ENCODE measurements at places on chromosomes 16 and 17.

- no peak for DNase-seq
Measured at GRCh38 chr17:214881-215331, 33.5 kb upstream of the DOC2B start.

DNA sequence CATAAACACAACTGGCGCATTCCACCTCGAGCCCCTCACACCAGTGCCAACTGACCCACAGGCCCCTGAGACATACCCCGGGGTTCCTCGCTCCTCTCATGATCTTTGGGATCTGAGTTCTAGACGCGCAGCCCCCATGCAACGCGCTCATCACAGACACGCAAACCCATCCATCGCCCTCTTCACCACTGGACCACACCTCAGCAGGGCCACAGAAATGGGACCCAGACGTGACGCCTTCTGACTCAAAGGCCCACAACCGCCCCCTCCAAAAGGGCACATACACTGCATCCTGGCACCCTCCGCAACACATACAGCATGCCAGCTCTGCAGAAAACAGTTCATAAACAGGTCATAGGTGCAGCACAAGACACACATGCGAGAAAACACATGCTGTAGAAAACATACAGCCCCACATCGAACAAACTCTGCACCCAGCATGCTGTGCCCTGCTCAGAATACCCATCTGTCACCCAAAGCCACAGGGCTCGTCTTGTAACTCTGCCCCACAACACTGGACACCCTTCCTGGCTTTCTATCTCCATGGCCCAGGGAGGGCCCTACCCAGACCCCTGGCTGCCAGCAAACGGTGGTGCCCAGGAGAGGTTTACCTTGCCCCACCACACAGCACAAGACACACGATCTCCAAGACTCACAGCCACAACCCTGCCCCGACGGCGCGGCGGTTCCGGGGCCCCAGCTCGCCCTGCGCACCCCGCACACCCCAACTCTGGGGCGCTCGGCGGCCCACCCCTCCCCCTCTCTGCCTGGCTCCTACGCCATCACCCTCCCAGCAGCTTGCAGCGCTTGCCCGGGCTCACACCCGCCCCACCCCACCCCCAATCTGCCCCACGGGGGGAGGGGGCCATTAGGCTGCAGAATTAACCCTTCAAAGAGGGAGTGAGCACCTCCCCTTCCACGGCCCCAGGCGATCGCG, 887 bp downstream of the ZBTB4 start:
- peak; percentile 71 for DNase-seq

- no peak for DNase-seq
Measured at GRCh38 chr17:48163809-48164208, 56.2 kb downstream of the SNX11 start.

DNA sequence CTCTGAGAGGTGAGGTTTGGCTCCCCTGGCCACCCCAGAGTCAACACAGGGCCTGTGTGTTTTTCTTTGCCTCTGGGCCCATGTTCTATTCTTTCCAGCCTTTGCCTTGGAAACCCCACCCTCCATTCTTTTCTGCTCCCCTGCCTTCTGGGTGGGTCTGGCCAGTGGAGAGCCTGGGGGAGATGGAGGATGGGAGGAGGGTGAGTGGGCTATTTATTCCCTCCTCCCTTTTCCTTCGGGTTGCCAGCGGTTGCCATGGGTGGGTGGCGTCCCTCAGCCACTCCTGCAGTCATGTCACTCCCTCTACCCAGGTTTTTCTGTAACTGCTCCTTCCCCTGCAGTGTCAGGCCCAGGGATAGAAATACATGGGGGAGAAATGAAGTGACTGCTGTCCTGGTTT, 15.5 kb downstream of the CMIP start:
- DNase-seq, result no peak

DNA sequence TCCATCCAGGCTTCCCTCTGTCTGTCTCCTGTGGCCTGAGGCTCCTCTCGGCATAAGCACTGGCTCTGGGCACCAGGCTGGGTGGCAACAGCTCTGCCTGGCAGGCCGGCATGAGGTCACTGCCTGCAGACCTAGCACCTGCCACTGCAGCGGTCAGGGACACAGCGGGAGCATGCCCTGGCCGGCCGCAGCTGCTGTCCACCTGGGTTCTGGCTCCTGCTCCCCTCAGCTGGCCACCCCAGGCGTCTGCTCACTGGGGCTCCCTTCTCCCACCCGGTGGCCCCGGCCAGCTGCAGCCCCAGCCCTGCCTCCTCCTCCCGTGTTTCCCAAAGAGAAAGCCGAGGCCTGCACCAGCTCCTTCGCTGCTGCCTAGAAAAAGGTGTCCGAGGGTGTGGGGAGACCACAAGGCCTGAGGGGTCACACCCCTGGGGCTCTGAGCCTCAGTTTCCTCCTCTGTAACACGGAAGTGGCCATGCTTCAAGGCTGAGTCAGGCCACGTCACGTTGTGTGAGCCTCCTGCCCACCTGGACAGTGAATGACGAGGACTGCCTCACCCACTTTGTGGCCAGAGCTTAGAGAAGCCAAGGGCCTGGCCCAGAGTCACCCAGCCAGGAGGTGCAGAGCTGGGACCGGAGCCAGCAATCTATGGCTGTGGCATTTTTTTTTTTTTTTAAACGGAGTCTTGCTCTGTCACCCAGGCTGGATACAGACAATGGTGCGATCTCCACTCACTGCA, 6.7 kb downstream of the NTHL1 start:
- no peak for DNase-seq

DNA sequence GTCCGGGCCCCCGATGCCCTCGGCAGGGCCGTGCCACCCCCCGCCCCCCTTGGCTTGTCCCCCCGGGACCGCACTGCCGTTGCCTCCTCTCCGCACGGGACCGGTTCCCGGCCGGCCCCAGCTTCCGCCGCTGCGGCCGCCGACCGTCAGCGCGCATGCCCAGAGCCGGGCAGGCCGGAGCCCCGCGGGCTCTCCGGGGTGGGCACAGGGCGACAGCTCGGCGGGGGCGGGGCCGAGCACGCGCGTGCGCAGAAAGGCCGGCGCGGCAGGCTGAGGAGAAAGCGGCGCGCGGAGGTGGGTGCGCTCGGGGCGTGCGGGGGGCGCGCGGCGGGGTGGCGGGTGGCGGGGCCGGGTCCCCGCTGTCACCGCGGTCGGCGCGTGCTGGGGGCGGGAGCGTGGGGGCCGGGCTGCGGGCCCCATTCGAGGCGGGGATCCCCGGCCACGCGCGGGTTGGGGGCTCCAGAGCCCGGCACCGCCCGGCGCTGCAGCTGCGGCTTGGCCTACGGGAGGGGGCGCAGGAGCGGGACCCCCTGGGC, at the start of gene TBC1D24:
TSS of gene TBC1D24 (plus strand) at position 251 of the 536 bp plus-strand sequence. CDS start 21,022 bp downstream, outside the sequence.
- DNase-seq, result peak; percentile 96

GRCh38 chr16:4350365-4350786, 745 bp downstream of the PAM16 start:
- DNase-seq, result no peak

- no peak for DNase-seq
Measured at GRCh38 chr17:37710344-37710886, 34.4 kb downstream of the HNF1B start.

DNA sequence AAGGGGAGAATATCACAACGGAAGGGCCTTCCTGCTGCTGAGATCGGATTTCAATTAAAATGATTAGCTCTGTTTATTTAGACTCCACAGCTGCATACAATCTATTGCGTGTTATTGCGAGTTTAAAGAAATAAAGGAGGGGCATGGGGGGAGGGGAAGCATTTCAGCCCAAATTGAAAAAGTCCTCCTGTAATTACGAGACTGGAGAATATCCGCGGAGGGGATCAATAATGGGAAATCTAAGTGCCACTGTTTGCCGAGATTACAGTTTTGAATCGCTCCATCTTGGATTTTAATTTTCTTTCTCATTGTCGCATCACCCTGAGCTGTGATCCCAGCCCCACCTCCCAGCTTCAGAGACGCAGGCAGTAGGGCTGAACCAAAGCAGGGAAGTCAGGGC, 15.7 kb upstream of the RPL38 start:
- DNase-seq, result no peak

DNA sequence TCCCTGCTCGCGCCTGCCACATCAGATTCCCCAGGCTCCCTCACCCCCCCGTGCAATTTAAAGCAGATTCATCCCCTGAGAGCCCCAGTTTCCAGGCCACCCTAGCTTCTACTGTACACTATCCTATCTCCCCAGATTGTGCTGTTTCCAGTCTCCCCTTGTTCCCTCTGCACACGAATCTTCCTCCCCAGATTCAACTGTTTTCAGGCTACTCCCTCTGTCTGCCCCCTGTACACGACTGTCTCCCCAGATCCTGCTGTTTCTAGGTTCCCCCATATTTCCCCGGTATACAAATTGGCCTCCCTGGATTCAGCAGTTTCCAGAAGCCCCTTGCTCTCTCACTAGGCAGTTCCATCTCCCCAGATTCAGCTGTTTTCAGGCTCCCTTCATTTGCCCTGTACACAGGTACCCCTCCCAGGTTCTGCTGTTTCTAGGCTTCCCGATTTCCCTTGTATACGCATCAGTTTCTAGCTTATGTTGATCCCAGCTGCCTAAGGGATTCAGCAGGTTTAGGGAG, 22.9 kb downstream of the COPZ2 start:
- DNase-seq, result peak; percentile 84

GRCh38 chr17:82874011-82874835, 34.4 kb upstream of the ZNF750 start:
- no peak for DNase-seq

DNA sequence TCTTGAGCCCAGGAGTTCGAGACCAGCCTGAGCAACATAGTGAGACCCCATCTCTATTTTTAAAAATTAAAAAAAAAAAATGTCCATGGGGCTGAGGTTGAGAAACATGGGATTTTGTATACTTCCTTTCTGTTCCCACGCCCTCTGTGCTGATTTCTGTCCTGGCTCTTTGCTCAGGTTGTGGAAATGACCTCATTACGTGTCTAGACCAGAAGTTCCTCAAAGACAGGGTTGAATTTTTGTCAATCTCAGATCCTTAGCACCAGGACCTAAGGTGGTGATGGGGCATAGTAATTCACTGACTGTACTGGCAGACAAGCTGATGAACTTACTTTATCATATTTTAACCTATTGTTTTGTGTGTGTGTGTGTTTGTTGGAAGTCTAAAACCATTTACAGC, 11.2 kb upstream of the HNF1B start:
- DNase-seq, result no peak

DNA sequence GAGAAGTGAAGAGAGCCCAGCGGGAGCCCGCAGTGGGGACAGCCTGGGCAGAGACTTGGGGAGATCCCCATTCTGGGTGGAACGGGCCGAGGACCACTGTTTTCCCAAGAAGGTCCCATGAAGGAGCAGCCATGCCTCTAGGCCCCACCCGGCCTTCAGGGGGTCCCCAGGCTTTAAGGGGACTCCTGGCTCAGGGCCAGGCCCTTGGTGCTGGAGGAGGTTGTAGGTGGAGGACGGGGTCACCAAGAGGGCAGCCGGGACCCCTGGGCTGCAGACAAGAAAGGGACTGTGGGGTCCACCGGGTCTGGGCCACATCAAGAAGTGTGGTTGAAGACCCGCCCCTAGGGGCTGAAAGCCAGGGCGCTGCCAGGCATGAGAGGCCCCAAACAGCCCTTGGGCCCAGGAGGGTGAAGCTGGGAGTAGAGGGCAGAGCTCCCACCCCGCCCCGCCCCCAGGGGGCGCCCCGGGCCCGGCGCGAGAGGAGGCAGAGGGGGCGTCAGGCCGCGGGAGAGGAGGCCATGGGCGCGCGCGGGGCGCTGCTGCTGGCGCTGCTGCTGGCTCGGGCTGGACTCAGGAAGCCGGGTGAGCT, at the start of gene PRSS21:
TSS of gene PRSS21 (plus strand) at position 487 of the 589 bp plus-strand sequence. CDS start at position 519, 32 bp downstream.
- DNase-seq, result no peak

DNA sequence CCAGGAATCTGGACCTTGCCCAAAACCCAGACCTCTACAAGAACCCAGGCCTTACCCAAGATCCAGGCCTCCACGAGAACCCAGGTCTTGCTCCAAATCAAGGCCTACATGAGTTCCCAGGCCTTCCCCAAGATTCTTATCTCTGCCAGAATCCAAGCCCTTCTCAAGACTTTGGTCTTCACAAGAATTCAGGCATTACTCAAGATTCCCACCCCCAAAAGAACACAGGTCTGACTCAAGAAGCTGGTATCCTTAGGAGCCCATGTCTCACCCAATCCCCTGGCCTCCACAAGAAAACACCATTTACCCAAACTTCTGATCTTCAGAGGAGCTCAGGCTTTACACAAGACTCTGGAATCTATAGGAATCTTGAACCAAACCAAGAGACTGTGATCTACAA, 2.6 kb downstream of the SPEM3 start:
- no peak for DNase-seq

- no peak for DNase-seq
Measured at GRCh38 chr17:50536683-50537646, 4.4 kb downstream of the EPN3 start.

DNA sequence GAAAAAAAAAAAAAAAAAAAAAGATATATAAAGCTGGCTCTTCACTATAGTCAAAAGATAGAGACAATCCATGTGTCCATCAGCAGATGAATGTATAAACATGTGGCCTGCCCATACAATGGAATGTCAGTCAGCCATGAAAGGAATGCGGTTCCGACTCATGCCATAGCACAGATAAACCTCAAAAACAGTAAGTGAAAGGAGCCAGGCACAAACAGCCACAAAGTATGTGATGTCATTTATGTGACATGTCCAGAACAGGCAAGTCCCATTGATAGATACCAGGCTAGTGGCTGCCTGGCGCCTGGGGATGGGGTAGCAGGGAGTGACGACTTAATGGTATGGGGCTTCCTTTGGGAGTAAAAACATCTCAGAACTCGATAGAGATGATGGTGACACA, 155.7 kb downstream of the CMIP start:
- no peak for DNase-seq

DNA sequence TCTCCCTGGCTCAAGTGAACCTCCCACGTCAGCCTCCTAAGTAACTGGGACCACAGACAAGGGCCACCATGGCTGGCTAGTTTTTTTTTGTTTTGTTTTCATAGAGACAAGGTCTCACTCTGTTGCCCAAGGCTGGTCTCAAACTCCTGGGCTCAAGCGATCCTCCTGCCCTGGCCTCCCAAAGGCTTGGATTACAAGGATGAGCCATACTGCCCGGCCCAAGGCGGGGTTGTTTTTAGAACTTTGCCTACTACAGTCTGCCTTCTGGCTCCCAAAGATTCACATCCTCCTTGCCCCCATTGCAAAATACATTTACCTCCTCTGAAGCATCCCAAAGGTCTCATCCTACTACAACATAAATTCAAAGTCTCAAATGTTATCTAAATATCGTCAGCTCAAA, 49.5 kb upstream of the PHOSPHO1 start:
- DNase-seq, result no peak

GRCh38 chr17:29514792-29515191, 52.0 kb downstream of the ABHD15 start:
- DNase-seq, result no peak

GRCh38 chr16:52090080-52090479, 456.9 kb downstream of the TOX3 start:
- DNase-seq, result no peak

- DNase-seq, result no peak
Measured at GRCh38 chr16:1214719-1215118, 10.3 kb downstream of the TPSG1 start.
